ENCODE measurements at places on chromosomes 3 and 15.
A peak's percentile ranks its signal among the peaks of the same experiment; 100 is the strongest.

DNA sequence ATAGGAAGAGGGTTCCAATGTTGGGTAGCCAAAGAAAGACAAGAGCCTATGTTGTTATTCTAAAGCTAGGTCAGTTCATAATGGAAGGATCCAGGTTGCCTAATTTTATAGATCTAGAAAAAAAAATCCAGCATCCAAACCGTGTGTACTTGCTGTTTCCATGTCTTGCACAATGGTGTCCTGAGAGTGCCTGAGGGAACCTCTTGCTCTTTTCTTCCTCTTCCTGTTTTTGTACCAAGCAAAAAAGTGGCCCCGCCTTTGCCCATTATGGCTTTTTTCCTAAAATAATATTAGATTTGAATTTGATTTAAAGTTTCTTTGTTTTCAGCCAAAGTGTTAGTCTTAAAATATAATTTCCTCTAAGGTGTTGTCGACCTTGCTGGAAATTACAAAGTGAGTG, 224.4 kb downstream of the RYR3 start:
- DNase-seq: no peak

DNA sequence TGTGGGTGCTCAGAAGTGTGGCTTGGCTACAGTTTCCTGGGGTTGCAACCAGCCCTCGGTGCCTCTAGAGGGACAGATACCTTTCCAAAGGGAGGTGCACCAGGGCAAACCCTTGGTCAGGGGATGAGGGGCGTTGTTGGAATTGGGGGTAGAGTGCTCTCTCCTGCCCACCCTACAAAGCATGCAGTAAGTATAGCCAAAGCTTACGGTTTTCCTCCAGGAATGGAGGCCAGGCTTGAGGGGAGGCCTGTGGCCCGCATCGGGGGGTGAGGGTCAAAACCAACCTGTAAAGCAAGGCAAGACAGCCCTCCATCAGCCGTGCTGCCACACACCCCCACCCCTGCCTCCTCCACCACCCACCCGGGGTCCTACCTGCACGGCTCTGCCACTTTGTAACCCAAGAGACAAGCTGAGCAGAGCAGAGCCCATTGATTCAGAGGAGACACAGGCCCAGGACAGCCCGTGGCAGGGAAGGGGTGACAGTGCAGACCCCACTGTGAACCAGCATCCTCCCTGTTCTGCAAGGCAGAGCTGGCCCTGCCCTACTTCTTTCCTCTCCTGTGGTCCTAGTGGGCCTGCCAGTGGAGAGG, 41.5 kb downstream of the TLE3 start:
- DNase-seq: peak; percentile 67

DNA sequence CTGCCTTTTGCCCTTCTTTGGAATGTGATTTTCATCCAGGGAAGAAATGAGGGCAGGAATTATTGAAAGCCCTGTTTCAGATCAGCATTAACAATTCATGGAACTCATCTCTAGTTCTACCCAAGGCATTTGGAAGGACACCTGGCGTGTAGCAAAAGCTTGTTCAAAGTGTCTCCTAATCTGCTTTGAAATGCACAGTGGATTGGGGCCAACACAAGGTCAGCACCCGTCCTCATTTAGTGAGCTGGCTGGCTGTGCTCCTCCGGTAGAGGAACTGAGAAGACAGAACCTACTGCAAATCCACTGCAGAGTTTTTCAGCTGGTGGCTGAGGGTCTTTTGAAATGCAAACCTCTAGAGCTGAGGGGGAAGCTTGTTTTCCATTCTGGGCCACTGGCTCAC, 141.6 kb upstream of the STT3B start:
- DNase-seq: no peak

- peak; percentile 90 for DNase-seq
These were observed 436 bp downstream of the ADPGK start for GRCh38 chr15:72783004-72783639.

- DNase-seq: no peak
These were observed 21.3 kb upstream of the GOLIM4 start for GRCh38 chr3:168117059-168117458.

GRCh38 chr15:49428409-49429095, 5.5 kb downstream of the FGF7 start:
- no peak for DNase-seq

- no peak for DNase-seq
These were observed 45.5 kb upstream of the TNFSF10 start for GRCh38 chr3:172568701-172569100.

- DNase-seq: no peak
These were observed 110.9 kb upstream of the TPM1 start for GRCh38 chr15:62931650-62932049.

DNA sequence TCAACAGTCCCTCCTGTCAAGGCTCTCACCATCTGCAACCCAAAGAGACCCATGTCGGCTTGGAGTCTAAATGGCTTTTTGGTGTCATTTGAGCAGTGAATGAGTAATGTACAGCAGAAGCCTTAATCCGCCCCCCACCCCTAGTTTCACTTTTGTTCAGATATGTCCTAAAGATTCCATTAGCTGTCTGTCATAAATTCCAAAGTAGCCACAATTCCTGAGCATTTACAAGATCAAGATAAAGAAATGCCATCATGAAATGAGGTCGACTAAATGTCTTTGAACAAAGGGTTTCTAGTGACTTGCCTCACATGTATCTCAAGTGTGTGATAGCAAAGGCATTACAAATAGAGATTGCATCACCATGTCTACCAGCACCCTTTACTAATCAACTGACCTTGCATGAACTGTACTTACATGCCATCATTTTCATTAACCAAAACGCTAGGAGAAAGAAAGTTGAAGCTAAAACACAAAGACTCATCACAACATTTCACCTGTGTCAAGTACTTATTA, 123.8 kb upstream of the PHLDB2 start:
- DNase-seq: no peak

Measured in posterior vena cava (tissue), 2 donors.